Stimulated activated CD8-positive, alpha-beta memory T cell treated with anti-CD3 and anti-CD28 coated beads, Interleukin-15, amount 100 ng/mL, for 4 hours (primary cell): ENCODE measurements at places on chromosomes 2 and 18.

DNA sequence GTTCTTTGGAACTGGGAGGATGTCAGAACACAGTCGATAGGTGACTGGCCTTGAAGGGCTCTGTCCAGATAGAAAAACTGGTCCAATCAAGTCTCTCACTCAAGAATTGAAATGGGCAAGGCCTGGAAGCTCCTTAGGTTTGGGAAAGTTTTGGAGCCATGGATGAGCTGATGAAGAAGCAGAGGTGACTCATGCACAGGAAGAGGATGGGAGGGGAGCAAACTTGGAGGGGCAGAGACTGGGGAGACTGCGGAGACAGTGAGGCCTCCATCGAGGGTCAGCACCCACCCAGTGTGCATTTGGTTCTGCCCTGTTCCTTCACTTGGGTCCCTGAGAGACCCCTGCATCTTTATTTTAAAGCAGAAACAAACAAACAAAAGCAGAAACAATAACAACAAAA is 41.1 kb downstream of the SOWAHC start:
- no peak for DNase-seq

DNA sequence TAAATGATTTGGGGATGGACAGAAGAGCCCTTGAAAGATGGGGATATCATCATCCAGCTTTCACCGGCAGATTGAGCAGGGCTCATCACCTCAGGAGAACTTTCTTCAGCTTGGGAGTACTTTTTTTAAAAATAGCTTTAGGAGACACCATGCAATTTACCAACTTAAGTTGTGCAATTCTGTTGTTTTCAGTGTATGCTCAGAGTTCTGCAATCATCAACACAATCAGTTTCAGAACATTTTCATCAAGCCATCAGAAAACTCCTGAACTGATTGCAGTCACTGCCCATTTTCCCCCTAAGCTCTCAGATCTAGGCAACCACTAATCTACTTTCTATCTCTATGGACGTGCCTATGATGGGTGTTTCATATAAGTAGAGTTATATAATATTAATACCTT is 117.7 kb downstream of the CRIM1 start:
- DNase-seq = no peak

DNA sequence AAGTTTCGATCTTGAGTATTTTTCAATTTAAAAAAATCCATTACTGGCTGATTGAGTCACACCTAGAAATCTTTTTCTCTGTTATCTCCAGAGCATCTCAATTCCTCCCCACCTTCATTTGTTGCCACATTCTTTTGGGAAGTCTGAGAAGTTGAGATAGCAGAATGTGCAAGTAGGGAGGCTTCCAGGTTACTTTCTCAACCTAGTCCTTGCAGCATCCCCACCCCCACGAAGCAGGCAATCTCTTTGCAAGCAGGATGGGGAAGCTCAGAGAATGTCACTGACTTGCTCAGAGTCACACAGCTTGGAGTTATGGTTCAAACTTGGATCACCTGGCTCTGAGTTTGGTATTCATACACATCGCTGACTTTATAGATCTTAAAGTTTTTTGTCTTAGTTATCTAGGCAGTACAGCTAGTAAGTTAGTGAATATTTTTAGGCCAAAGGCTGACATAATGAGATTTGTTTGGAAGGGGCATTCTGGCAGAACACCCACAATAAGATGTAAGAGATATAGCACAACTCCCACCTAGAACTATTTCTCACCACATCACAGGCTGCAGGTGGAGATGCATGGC is 25.9 kb upstream of the LCLAT1 start:
- DNase-seq = no peak

DNA sequence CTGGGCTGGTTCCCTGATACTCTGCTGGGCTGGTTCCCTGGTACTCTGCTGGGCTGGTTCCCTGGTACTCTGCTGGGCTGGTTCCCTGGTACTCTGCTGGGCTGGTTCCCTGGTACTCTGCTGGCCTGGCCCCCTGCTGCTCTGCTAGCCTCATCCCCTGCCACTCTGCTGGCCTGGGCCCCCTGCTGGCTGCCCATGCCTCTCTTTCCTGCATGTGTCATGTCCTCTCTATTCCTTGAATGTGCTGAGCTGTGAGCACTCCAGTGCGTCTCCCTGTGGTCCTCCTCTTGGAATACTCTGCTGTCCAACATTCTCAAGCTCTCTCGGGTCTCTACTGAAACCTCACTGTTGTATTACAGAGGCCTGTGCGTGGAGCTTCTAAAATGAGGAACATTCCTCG is 216.3 kb downstream of the RNF144A start:
- DNase-seq = no peak
